SJSA1 (cell line): ENCODE measurements at places on chromosomes 7 and 10. TPM values are rescaled to one million over a fixed set of nuclear protein-coding genes. Genes with fewer than 3 reads are reported as not detected.

EVX1 gene
- not detected in 2 replicates for total RNA-seq

PTPRE gene
- total RNA-seq, result 1.0 and 1.5 TPM in 2 replicates

CPVL gene
- 1.6 and 2.7 TPM in 2 replicates for total RNA-seq

GBX1 gene
- not detected in 2 replicates for total RNA-seq

EGFR gene
- total RNA-seq, result 22.4 and 28.9 TPM in 2 replicates

OR9A2 gene
- total RNA-seq, result not detected in 2 replicates

HOXA13 gene
- total RNA-seq, result 1.7 and 2.5 TPM in 2 replicates

CCDC126 gene
- 34.7 and 52.1 TPM in 2 replicates for total RNA-seq

PAX4 gene
- total RNA-seq, result not detected in 2 replicates

LDB3 gene
- 1.1 and 1.4 TPM in 2 replicates for total RNA-seq

HOGA1 gene
- 0.21 TPM in 1 of 2 replicates, not detected in the other for total RNA-seq

ABCA13 gene
- 4.5 and 6.7 TPM in 2 replicates for total RNA-seq

SLC13A4 gene
- not detected in 2 replicates for total RNA-seq

CYP3A4 gene
- total RNA-seq, result not detected in 2 replicates

SCART1 gene
- total RNA-seq, result 0.09 and 0.18 TPM in 2 replicates

OPN1SW gene
- total RNA-seq, result not detected in 2 replicates

MSMB gene
- not detected in 2 replicates for total RNA-seq

GNA12 gene
- total RNA-seq, result 16.3 and 31.2 TPM in 2 replicates
